ENCODE measurements at places on chromosomes 3 and 15. TPM values are rescaled to one million over a fixed set of nuclear protein-coding genes. Genes with fewer than 3 reads are reported as not detected.

TICRR gene
- 6.2 TPM for total RNA-seq

IL5RA gene
- not detected for total RNA-seq

NANOGP8 gene
- 0.73 TPM for total RNA-seq

DUOX1 gene
- total RNA-seq = under 0.01 TPM

LYZL4 gene
- not detected for total RNA-seq

CCDC66 gene
- 21.3 TPM for total RNA-seq

DUOXA2 gene
- not detected for total RNA-seq

CHRNA7 gene
- under 0.01 TPM for total RNA-seq

DENND6A gene
- 19.7 TPM for total RNA-seq

SLC22A13 gene
- 1.2 TPM for total RNA-seq

RTP3 gene
- total RNA-seq = not detected

GLT8D1 gene
- 68.8 TPM for total RNA-seq

Measured in subcutaneous preadipocyte (primary cell).